Activated effector memory CD4-positive, alpha-beta T cell treated with Interleukin-2 at 50 U/mL for 16 hours (primary cell): ENCODE measurements at places on chromosomes 3 and 15.

- DNase-seq, result no peak
Measured at GRCh38 chr3:39668420-39668819, 141.0 kb upstream of the MYRIP start.

- DNase-seq, result no peak
Measured at GRCh38 chr3:47193871-47194859, 30.3 kb upstream of the SETD2 start.

DNA sequence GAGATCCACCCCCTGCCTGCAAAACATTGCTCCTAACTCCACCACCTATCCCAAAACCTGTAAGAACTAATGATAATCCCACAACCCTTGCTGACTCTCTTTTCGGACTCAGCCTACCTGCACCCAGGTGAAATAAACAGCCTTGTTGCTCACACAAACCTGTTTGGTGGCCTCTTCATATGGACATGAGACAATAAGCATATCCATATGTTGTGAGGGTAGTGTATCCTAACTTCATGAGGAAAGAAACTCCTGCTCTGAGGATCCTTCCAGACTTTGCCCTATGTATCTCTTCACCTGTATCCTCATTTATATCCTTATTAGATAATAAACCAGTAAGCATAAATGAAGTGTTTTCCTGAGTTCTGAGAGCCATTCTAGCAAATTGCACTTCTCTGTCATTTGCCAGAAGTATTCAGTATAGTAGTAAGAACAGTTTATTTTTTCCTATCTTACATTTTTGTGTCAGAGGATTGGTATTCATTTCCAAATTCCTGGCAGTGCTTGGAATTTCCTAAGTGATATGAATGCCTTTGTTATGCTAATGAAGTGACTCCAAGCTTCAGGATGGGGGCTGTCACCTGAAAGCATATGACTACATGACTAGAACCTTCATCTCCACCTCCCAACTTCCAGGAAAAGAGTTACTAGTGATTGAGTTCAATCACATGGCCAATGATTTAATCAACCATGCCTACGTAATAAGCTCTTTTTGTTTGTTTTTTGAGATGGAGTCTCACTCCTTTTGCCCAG lies 30.2 kb downstream of the TTBK2 start:
- DNase-seq, result no peak

- no peak for DNase-seq
Measured at GRCh38 chr3:193346259-193346658, 32.3 kb downstream of the ATP13A5 start.

- peak; percentile 55 for DNase-seq
Measured at GRCh38 chr15:40098489-40099261, 10.0 kb downstream of the BMF start.

GRCh38 chr3:64992530-64993285 lies 304.9 kb upstream of the ADAMTS9 start:
- no peak for DNase-seq

GRCh38 chr15:43514241-43515057 lies 3.0 kb upstream of the MAP1A start:
- DNase-seq, result peak; percentile 23

DNA sequence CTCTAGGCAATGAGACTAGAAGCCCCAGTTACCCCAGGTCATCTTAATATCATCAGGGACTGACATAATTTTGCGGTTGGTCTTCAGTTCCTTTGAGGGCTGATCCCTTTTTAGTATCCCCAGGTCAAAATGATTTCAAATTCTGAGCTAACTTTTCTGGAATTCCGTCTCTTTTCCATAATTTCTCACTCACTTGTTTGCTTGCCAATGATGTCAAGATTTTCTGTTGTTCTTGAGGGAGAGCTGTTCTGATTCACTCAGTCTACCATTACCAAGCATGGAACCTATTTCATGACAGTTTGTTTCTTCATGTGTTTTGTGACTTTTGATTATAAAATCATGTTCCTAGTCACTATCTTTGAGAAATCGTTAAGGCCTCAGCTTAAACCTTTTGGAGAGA lies 190.5 kb upstream of the LYSMD4 start:
- DNase-seq, result no peak

GRCh38 chr15:65068403-65068788 lies 605 bp upstream of the RASL12 start:
- no peak for DNase-seq

DNA sequence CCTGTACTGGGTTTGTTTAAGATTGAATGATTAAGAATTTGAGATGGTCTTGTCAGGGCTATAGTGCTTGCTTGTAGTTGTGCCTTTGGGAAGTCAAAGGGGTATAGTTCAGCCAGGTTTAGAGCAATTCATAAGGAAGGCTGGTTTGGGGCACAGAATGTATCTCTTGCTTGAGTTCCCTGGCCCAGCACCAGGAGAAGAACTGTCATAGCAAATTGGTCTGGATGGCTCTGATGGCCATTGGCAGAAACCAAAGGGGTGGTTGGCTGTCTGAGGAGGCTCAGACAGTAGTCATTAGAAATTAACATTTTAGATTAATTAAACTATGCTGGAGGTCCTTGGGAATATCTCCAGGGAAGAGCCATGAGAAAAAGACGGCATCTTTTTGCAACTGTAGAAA lies 25.4 kb upstream of the OTOL1 start:
- DNase-seq, result no peak

DNA sequence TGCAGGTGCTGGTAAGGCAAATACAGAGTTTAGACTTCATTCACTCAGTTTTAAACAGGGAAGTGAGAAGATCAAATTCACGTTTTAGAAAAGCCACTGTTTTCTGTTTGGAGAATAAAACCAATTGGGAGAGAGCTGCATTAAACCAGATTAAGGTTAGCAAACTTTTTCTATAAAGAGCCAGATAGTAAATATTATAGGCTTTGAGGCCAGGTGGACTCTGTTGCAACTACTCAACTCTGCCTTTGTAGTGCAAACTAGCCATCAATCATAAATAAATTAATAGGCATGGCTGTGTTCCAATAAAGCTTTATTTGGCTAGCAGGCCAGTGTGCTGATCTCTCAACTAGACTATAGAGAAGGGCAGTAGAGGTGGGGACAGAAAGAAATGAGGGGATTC lies 33.5 kb downstream of the SUCLG2 start:
- DNase-seq, result no peak

GRCh38 chr3:155859859-155860258 lies 5.6 kb upstream of the SLC33A1 start:
- DNase-seq, result no peak

- DNase-seq, result no peak
Measured at GRCh38 chr3:179376474-179376873, 29.0 kb downstream of the MFN1 start.

DNA sequence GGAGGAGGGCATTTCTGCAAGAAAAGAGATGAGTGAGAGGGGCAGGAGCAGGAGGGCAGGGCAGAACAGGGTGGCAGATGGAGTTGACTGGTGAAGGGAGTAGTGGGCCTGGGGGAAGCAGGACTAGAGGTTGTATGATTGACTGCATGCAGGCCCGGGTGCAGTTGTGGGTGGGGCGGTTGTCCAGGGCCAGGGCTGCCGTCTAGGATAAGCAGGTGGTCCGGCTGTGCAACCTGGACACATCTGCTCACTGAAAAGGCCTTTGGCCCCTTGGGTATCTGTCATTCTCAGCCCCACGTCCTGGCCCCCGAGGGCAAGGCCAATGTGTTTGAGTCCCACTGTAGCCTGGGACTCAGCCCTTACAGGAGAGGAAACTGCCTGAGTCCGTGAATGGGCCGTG lies 25.4 kb downstream of the ALS2CL start:
- DNase-seq, result no peak

GRCh38 chr3:126937973-126938372 lies 44.9 kb upstream of the PLXNA1 start:
- no peak for DNase-seq
